ENCODE measurements at places on chromosomes 4 and X.

DNA sequence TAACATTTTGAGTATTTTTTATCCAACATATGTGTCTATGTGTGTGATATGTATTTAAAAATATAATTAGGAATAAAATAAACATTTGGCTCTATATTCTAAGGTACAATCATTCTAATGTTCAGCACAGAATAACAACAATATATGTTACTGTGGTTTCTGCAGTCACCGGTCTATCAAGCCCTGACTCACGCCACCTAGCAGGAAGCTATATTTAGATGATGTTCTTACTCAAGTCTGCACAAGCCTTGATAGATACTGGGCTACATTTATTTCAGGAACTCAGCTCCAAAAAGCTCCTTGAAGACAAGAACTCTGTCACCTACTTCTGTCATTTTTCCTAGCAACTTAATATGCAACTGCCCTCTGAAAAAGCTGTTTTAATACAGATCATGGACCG lies 152.0 kb upstream of the FTHL17 start:
- no peak for DNase-seq

GRCh38 chr4:35757836-35758235 lies 486.5 kb downstream of the ARAP2 start:
- no peak for DNase-seq

DNA sequence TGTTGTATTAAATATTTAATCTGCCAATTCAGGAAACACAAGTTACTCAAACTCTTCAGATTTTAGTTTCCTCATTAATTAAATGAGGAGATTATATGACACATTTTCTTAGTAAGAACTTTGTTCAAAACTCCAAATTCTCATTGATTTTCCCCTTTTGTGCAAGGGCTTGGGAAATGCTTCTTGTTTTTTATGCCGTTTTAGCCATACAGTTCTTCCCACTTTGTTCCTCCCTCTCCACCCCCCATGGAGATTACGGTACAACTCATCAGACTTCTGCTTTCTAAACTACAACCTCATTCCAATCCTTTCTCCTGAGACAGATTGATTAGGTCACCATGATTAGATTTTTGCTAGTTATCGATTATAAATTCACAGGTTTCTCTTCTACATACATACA lies 10.9 kb upstream of the BBS7 start:
- DNase-seq: no peak

DNA sequence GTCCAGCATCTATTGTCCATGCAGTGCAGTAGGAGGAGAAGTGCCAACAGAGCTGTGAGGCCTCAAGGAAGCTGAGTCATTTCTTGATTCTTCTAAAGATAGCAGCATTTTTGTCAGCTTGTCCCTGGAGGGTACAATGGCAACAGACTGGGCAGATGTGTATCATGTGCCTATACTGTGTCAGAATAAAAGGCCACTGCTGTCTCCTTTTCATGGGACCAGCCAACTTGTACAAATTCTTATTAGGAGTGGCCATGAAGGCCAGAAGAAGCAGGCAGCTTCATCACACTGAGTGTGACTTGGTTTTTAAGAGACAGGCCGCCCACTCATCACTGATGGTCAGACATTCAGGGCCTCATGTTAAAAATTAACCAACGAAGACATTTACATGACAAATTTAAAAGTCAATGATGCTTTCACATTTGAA lies 185.0 kb upstream of the FAM241A start:
- no peak for DNase-seq

GRCh38 chr4:185892165-185892564 lies 80.2 kb upstream of the SORBS2 start:
- no peak for DNase-seq

- DNase-seq: no peak
These were observed 189.9 kb upstream of the NWD2 start for GRCh38 chr4:37054531-37055077.

GRCh38 chr4:15006416-15007024 lies 4.2 kb downstream of the CPEB2 start:
- DNase-seq: no peak

DNA sequence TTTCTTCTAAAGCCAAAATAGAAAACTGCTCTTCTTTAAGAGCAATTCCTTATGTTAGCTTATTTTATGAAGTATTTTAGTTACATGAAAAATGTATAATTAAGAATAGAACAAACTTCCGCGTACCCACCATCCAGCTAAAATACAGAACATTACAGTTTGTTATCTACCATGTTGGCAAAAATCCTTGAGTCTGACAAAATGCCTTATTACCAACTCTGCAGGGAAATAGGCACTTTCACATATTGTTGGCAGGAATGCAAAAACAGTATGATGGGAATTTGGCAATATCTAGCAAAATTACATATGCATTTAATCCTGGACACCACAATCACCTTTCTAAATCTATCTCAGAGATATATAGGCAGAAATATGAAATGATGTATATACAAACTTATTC lies 32.4 kb upstream of the SLAIN2 start:
- DNase-seq: no peak

GRCh38 chr4:163858515-163858914 lies 364.0 kb downstream of the TMA16 start:
- DNase-seq: no peak

DNA sequence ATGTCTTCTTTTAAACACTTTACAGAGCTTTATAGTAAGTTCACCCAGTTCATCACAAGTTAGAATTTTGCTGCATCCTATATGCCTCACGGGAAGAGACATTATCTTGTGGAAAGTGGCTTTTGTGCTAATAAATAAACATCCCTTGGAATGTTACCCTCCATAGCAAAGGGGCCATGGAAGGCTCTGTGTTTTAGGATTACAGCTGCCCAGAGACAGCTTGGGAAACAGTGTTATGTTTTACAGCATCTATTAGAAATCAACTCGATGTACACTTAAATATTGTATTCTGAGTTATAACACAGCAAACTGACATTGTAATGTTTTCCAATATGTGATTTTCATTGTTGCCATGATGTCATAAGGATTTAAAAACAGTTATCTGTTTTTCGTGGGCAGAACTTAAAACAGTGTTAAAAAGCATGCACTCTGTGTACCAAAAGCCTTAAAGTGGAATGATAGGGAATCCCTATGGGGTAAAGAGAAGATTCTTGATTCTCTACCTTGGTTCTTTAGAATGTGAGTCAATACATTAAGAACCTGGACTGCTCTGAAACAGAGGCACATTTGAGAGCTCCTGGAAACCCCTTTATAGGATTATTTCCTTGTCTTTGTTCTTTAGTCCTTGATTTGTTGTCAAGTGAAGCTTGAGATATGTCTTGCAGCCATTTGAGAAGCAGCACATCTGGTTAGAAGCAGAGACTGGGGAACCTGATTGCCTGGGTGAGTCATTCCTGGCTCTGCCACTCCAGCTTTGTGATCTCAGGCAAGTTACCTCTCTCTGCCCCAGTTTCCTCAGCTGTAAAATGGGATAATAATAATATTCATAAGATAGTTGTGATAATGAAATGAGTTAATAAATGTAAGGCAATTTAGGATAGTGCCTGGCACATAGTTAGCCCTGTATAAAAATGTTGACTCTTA lies 41.6 kb downstream of the ARHGAP10 start:
- DNase-seq: no peak

DNA sequence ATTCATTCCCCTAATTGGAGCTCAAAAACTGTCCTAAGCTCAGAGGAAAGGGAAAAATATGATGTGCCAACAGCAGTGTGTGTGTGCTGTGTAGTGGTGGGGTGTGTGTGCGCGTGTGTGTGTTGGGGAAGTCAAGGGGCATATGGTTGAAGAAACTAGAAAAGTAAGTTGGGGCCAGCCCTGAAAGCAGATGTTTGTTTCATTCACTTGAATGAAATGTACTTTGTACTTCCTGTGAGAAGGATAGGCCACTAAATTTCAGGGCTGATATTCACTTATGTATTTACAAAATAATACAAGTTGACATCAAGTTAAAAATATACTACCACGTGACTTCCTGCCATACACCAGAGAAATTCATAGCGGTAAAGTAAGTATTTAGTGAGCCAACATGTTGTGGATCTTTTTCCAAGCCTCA lies 151.3 kb upstream of the JADE1 start:
- no peak for DNase-seq

GRCh38 chrX:38305971-38306370 lies 21.3 kb downstream of the RPGR start:
- DNase-seq: no peak

DNA sequence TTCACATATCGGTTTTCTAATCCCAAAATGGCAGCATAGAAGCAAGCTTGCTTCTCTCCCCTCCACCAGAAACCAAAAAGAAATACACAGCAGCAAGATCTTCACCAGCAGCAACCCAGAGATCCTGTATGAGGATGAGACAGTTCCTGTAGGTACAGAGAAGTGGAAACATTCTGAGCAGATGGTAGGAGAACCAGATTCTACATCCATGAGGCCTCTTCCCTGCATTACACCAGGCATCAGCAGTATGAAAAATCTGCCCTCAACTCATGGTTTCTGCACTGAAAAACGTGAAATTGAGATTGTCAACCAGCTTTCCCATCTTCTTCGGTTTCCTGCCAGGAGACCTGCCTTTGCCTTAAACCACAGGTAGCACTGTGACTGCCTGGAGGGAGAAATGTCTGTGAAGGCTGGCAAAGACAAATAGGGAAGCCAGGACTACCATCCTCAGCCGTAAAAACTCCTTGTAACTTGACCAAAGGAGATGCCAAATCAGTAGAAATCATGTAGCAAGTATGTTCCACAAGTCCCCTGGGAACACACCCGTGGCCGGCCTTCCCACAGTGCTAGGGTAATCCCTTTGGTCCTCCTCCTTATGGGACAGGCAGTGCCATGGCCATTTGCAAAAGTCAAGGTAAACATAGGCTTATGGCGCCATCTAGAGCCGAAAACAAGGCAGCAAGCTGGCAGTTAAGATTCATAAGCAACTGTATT lies 24.0 kb upstream of the MTHFD2L start:
- no peak for DNase-seq

DNA sequence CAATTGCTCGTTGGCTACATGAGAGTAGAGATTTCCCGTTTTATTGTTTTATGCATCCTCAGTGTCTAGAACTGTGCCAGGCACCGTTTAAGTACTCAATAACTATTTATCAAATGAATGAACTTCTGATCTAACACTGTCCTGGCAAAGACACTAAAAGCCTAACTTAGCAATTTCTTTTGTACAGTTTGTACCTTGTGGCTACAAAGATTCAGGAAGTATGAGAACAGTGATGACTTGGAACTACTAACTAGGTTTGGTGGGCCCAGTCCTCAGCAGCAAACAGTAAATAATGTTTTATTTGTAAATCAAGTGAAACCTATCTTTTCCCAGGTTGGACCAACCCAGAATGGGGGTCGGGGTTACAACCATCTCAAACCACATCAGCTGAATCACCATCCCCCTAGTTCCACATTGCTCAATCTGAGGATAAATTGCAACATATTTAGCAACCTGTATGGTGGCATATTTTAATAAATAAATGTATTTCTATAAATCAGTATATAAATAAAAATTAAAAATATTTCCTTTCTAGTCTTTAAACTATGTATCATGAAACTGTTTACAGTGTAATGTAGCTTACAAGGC lies 12.3 kb upstream of the SCRG1 start:
- no peak for DNase-seq

- DNase-seq: no peak
These were observed 1.0 kb downstream of the CDS1 start for GRCh38 chr4:84583876-84584380.

DNA sequence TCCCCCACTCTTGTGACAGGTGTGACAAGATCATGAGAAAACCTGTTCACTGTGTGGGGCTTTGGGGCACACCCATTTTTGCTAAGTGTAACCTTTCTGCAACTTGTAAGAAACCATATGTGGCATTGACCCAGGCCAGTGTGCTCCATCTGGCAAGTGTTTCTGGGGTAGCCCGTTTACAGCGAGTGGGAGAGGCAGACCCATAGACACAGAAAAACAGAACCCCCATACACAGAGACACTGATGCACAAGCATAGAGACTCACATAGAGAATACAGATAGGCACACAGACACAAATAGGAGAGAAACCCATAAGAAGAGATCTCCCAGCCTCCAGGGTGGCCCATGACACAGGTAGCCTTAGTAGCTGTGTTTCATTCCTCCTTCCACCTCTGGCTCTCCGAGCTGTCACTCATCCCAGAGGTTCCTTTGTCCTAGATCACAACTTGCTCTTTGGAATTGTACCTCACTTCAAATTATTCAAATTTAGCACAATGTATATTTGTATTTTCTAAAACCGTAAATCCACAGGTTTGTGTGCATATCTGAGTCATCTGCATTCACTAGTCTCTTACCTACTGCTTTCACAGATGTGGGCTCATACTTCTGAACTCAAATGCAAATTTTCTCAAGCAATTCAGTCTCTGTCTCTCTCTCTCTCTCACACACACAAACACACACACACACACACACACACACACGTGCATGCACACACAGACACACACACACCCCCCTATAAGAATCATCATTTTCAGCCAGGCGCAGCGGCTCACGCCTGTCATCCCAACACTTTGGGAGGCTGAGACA lies 114.4 kb downstream of the SH3KBP1 start:
- no peak for DNase-seq

DNA sequence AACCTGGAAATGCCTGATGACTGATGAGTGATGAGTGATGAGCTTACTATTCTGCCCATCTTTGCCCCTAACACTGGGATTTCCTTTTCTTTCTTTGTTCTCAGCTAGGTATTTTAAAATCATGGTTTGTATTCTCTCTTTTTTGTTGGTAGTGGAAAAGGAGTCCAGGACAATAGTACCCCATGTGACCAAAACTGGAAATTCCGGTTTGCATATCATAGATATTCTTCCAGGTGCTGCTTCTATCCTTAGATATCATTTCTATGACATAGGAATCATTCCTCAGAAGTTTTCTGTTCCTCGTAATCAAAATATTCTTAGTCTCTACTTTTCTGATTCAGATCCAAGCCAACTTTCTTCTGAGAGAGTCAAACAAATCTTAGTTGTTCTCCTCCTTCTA lies 320.5 kb upstream of the TET2 start:
- no peak for DNase-seq

DNA sequence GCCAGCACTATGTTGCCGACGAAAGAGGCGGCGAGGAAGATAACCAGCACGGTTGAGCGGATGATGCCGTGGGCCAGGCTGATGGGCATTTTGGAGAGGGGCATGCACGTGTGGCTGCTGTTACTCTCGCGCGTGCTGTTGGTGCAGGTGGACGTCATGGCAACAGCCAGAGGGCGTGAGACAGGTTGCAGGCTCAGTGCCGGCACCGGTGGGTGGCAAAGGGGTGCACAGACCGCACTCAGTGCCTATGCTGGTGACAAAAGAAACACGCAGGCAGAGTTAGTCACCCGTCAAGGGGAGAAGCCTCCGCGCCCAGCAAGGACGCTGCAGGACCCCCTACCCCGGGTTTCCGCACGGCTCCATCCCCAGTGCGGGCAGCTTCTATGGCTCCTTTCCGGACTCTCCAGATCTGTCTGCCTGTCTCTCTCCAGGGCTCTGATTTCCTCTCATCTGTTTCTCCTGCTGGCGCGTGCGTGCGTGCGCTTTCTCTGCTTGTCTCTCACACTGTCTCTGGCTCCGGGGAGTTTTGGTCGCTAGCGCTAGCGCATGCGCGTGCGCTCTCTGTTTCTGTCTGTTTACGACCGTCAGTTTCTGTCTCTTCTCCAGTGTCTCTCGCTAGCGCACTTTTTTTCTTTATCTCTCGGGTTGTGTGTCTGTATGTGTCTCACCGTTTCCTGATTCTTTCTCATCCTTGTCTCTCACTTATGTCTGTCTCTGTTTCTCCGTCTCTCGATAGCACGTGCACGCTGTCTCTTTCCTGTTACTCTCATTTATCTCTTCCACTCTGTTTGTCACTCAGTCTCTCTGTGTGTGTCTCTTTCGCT lies 2.1 kb downstream of the GPR101 start:
- no peak for DNase-seq

GRCh38 chr4:51844153-51845054 lies 1.5 kb downstream of the DCUN1D4 start:
- peak; percentile 68 for DNase-seq

Data from T-helper 22 cell (primary cell).